EH (cell line): ENCODE measurements at places on chromosomes 16 and 17.

DNA sequence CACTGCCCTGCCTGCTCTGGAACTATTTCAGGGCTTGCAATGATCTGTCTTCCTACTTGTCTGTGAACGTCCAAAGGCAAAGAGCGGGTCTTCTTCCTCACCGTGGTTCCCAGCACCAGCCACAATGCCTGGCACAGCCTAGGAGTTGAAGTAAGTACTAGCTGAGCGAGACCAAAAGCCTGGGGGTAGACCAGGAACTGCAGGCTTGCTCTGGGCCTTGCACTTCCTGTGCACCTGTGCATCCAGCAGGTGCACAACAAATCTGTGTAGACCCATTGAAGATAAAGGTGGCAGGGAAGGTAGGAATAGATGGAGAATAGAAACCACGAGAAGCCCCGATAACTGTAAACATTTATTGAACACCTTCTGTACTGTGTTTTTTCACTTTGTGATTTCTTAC, 4.6 kb downstream of the FAM171A2 start:
- DNase-seq = no peak

DNA sequence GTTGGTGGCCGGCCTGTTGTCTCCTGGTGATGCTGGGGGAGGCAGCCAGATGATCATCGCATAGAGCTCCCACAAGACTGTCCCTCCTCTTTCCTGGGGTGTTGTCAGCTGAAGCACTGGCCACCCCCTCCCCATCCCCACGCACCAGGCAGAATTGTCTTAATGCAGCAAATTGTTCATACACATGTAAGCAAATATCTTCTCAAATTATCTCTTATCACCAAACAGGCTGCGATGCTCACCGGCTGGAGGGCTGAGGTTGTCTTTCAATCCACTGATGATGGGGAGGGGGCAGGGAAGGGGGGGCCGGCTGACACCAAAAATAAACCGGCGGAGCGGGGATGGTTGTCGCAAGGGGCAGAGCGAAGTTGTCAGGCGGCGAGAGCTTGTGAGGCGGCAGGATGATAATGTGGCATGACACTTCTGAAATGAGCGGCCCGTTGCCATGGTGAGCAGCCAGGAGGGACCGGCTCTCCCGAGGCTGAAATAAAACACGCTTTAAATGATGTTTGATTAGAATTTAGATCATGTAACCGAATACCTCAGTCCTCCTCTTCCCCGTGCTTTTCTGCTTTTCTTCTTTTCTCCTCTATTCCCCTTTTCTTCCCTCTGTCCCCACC, 59.8 kb downstream of the MRM1 start:
- DNase-seq = no peak

- DNase-seq = peak; percentile 17
Measured at GRCh38 chr16:11181899-11182279, 74.1 kb downstream of the SOCS1 start.

- no peak for DNase-seq
Measured at GRCh38 chr17:78589031-78589675, 12.0 kb upstream of the DNAH17 start.

DNA sequence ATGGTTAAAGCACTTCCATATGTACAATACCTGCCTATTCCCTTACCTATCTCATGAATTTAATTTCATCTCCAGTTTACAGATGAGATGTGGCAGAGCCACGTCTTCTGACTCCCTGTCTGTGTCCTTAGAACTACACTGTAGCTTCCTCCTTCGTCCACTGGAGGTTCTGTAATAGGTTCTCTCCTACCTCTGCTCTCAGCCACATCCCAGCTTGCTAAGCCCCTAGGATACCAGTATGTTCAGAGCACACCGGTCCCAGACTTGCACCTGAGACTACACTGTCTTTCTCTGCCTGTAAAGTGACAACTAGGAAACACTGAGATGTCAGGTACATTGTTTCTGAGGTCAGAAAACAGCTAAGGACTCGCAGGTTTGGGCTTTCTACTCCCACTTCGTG, 3.8 kb upstream of the RASL10B start:
- no peak for DNase-seq

DNA sequence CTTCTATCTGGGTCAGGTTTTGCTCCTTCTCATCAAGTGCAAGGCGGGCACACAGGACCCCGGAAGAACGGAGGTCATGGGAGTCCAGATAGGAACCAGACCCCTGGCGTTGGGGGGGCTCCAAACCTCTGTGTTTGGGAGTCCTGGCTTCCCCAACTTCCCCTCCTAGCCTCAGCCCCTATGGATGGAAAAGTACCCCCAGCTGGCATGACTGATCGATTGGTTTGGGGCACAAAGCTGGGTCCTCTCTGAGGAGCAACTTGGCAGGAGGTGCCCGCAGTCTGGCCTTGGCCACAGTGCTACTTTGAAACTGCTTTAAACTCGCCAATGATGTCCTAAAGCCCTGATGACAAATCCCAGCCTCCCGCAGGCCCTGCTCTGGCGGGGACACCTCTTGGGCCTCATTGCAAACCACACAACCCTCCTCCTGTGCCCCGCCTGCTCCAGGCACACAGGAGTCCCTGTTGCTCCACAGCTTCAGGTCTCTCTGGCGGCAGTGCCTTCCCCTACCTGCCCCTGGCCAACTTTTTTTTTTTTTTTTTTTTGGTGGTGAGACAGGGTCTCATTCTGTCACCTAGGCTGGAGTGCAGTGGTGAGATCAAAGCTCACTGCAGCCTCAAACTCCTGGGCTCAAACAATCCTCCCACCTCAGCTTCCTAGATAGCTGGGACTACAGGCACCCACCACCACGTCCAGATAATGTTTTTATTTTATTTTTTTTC, 38.0 kb upstream of the SNN start:
- DNase-seq = no peak

- DNase-seq = no peak
Measured at GRCh38 chr16:22123146-22123545, 30.8 kb downstream of the VWA3A start.

GRCh38 chr17:13568582-13569397, 32.9 kb downstream of the HS3ST3A1 start:
- peak; percentile 15 for DNase-seq

- DNase-seq = no peak
Measured at GRCh38 chr17:77755410-77755963, 203.0 kb upstream of the TNRC6C start.
